ENCODE measurements at places on chromosomes 6 and 20.
A peak's percentile ranks its signal among the peaks of the same experiment; 100 is the strongest.

DNA sequence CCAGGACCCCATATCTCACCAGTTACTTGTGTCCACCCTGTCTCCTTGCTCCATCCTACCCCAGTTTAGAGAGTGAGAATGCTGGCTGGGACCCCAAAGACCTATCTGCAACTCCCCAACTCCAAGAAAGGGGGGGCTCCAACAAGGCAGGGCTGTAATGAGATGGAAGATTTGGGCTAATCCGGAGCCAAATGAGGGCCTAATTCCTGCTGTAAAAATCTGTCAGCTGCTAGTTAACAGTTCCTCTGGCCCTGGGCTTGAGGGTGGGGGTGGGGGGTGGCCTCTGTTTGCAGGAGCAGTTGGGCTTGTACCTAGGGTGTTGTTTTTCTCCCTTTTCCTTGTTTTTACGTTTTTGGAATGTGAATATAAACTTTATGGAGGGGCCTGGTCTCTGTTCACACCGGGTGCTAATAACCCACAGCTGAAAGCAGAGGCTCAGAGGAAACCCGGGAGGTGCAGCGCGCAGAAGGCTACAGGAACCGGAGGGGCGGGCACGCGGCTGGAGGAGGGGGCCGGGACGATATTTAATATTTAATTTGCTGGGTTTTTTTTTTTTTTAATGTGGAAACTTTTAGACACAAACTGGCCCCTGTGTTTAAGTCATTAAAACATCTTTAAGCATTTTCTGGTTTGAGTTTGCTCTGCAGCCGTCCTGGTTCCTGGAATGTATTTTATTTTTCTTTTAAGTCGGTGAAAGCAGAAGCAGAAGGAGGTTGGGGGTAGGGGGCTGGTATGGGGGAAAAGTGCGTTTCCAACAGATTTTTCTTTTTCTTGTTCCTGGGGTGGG, 70.7 kb downstream of the NCR2 start:
- DNase-seq: no peak

- no peak for DNase-seq
Measured at GRCh38 chr6:160132776-160133338, 11.2 kb downstream of the SLC22A1 start.

DNA sequence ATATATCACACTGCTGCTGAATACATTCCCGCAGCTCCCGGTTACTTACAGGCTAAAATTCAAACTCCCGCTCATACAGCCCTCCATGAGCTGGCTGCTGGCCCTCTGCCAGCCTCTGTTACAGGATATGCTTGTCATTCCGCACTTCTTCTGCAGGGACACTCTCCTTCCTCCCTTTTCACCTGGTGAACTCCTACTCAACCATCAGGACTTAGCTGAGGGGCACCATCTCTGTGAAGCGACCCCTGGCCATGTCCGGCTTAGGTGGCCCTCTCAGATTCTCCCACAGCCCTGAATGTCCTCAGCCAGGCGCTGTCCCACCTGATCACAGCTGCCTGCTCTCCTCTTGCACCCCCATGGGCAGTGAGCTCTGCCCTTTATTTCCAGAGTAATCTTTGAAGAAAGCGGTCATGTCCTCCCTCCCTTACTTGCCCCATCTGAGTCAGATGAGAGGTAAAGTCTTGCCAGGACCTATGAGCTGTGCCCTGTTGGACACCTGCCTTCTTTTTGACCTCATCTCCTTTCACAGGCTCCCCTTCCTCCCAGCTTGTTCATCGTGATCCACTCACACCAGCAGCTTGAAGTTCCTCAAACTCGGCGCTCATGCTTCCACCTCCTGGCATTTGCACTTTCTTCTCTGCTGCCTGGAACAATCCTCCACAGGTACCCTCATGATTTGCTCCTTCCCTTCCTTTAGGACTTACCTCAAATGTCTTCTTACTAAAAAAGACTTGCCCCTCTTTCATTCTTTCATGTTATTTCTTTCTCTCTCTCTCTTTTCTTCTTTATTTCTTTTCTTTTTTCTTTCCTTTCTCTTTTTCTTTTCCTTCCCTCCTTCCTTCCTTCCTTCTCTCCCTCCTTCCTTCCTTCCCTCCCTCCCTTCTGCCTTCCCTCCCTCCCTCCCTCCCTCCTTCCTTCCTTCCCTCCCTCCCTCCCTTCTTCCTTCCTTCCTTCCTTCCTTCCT, 5.6 kb downstream of the CYP24A1 start:
- DNase-seq: no peak

DNA sequence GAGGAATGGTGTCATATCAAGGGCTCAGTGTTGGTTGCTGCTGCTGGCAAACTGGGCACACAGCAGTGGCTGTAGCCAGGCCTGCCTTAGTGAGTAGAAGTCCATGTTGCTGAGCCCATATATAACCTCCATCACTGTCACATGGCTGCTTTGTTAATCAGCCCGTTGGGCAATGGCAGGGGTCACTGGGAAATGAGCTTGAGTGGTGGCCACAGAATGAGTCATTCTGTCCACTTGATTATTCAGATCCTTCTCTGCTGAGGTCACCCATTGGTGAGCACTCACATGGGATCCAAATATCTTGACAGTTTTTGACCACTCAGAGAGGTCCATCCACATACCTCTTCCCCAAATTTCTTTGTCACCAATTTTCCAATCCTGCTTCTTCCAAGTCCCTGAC, 898.9 kb upstream of the EYS start:
- DNase-seq: no peak

DNA sequence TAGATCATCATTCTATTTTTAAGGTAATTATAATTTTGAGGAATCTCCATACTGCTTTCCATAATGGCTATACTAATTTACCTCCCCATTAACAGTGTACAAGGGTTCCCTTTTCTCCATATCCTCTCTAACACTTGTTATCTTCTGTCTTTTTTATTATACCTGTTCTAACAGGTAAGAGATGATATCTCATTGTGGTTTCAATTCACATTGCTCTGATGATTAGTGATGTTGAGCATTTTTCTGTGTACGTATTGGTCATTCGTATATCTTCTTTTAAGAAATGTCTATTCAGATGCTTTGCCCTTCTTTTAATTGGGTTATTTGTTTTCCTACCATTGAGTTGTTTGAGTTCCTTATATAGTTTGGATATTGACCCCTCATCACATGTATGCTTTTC, 81.6 kb upstream of the SCAF8 start:
- no peak for DNase-seq

DNA sequence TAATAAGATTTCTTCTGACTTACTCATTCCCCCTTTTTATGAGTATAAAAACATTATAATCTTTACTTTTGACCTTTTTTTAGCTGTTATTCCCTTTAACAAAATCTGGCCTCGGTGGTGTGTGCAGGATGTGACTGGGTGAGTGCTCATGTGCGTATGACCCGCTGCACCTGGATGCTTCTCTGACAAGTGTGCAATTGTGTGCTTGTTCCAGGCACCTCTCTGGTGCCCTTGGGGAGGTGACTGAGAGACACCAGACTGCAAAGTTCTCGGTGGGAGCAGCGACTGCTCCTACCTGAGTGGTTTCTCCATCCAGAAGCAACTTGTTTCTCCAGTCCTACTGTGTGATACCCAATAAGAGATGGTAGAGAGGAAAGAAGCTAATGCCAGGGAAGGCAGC, 65.0 kb downstream of the ISM1 start:
- DNase-seq: no peak

GRCh38 chr6:122869437-122870024, 80.5 kb downstream of the SMPDL3A start:
- peak; percentile 66 for DNase-seq

DNA sequence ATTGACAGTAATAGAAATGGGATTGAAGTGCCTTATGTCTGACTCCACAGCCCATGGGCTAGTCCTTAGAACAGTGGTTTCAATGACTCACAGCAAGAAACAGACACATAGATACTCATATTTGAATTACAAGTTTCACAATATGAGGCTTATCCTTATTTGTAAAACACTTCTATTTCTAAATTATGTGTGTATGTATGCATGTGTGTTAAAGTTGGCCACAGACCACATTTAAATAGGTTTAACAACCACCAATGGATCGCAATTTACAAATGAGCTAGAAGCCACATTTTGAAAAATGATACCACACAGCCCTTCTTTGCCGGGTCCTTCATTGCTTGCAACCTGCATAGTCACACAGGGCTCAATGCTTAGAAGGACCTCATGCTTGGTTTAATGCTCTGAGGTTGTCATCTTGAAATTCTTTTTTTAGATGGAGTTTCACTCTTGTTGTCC, 157.8 kb upstream of the PREP start:
- DNase-seq: no peak

DNA sequence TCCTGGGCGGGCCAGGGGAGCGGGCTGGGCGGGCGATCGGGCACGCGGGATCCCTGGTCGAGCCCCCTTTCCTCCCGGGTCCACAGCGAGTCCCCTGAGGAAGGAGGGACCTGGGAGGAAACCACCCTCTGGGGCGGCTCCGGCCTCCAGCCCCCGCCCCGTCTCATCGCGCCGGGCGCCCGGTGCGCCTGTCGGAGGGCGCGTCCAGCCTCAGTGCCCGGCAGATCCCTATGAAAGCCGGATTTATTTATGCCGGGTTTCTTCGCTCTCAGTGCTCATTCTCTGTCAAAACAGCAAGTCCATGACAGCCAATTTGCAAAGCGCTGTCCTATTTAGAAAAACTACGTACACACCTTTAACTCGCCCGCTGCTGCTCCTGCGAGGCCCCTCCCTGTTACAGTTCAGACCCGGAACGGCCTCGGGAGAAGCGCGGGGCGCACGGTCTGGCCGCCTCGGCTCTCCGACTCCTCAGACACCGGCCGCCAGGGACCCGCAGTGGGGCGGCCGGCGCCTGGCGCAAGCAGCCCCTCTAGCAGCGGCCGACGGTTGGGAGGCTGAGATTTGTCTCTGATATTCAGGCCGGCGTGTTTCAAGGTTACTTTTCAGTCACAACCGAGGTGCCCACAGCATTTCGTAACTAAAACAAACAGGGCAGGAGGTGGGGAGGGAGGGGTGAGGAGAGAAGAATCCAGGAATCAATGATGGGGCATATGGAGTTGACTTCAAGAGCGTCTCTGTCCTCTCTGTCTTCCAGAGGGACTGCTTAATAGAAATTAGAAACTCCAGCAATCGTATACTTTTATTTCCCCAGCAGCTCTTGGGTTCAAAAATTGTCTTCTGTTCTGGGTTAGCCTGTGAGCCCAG, 782 bp upstream of the FOXA2 start:
- no peak for DNase-seq

GRCh38 chr20:48381353-48382120, 446.3 kb downstream of the PREX1 start:
- no peak for DNase-seq

- no peak for DNase-seq
Measured at GRCh38 chr6:75012018-75012417, 193.8 kb downstream of the COL12A1 start.

GRCh38 chr20:35319192-35319870, 27.1 kb upstream of the FAM83C start:
- no peak for DNase-seq

- no peak for DNase-seq
Measured at GRCh38 chr20:37071481-37071911, 24.3 kb downstream of the RBL1 start.

DNA sequence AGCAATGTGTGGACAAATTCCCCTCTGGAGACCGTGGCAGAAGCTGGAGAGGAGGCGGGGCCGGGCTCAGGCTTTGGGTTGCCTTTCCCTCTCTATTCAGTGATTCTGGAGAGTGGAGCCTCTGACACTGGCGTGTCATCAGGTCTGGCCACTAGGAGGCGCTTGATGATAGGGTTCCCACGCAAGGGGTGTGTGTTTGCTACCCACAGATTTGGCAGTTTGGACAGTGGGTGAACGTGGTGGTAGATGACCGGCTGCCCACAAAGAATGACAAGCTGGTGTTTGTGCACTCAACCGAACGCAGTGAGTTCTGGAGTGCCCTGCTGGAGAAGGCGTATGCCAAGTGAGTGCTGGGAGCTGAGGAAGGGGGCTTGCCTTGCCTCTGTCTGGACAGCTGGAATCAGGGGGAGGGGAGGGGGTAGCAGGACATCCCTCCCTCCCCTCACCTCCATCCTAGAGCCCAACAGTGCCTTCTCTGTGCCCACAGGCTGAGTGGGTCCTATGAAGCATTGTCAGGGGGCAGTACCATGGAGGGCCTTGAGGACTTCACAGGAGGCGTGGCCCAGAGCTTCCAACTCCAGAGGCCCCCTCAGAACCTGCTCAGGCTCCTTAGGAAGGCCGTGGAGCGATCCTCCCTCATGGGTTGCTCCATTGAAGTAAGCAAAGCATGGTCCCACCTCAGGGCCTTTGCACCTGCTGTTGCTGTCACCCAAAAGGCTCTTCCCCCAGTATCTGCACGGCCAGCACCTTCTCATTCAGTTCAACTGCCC, 14.3 kb downstream of the CAPN11 start:
- DNase-seq: peak; percentile 92

GRCh38 chr20:44301285-44301684, 9.7 kb downstream of the FITM2 start:
- DNase-seq: no peak

- no peak for DNase-seq
Measured at GRCh38 chr6:111761783-111762312, 111.4 kb downstream of the FYN start.

DNA sequence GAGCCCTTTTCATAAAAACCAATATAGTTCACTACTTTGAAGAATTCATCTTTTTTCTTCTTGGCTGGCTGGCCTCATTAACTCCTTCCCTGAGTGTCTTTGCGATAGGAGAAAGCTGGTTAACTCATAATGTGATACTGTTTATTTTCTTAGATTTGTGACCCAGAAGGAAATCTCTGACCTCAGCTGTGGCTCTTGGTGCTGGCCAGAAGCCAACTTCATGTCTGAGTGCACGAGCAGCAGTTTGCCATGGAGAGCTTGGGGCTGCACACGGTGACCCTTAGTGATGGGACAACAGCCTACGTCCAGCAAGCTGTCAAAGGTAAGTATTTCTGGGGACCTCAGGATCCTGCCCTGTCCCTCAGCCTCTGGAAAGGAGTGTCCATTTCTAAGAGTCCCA, 16.7 kb upstream of the DEF6 start:
- DNase-seq: no peak

DNA sequence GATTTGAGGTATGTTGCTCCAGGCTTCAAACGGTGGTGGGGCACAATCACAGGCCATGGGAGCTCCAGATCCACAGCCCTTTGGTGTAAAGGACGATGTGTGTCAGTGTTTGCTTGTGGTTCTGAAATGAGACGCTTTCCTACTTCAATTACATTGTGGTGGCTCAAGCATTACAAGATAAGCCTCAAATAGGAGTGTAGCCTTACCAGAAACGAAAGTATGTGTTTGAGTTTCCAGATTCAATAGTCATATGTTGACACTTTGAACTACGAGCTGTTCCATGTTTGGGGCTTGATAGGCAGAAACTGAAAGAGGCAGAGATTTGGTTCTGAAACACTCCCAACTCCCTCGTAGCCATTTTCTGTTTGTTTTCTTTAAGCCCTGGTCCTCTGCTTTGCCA, 187.1 kb downstream of the MYLK4 start:
- no peak for DNase-seq
